Vagina (tissue), 2 donors: ENCODE measurements at places on chromosomes 4 and X.

DNA sequence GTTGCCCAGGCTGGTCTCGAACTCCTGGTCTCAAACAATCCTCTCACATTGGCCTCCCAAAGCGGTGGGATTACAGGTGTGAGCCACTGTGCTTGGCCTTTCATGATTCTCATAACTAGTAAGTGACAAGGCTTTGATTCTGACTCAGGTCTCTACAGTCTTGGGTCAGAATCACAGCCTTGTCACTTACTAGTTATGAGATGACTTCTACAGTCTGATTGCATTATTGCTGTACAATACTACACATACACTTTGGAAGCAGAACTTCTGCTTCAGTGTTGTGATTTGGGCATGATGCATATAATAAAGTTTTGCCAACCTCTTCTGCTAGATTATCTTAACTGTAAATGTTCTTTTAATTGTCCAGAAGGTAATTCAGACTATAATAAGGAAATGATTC is 123.3 kb downstream of the KDM6A start:
- DNase-seq: no peak

DNA sequence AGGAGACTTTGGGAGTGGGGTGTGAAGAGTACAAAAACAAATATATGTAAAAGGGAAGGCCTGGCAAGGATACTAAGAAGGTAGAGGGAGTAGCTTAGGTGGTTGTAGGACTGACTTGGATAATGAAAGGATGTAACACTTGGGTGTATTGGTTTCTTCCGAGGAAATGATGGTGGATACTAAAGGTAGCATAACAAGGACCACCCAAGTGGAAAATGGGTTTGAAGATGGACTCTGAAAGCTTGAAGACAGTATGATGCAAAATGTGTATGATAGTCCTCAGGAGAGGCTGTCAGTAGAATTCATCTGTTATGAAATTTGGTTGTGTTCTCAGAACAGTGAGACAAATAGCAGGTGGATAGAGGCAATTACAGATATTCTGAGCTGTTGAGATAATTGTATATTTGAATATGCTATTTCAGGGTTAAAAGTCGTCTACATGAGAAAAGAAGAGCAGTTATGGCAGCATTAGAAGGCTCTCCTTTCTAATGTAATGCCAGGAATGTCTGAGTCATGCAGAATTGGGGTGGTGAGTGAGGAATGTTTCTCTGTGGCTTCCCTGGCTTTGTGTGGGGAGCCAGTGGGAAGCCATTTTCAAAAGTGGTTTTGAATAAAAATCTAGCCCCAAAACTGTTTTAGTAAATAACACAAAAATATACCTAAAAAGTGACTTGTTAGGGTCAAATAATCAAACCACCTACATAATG is 75.6 kb downstream of the FHIP1A start:
- DNase-seq: no peak

DNA sequence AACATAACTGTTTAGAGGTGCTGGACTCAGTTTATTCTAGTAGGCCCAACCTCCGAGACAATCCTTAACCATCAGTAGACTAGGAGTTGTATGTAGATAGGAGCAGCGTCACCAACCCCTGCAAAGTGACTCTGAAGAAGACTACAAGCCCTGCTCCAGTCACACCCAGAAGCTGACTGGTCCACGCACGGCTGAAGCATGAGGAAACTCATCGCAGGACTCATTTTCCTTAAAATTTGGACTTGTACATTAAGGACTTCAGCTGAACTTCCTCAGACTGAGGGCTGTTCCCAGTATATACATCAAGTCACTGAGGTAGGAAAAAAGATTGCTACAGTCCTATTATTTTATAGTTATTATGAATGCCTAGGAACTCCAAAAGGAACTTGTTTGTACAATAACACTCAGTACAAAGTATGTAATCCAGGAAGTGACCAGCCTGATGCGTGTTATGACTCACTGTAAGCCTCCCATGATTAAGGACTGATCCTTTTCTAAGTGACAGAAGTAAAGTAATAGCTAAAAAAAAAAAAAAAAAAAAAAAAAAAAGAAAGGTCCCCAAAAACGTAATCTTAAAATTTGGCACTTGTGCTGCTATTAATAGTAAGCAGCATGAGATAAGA is 41.6 kb upstream of the UGT2B7 start:
- DNase-seq: no peak

DNA sequence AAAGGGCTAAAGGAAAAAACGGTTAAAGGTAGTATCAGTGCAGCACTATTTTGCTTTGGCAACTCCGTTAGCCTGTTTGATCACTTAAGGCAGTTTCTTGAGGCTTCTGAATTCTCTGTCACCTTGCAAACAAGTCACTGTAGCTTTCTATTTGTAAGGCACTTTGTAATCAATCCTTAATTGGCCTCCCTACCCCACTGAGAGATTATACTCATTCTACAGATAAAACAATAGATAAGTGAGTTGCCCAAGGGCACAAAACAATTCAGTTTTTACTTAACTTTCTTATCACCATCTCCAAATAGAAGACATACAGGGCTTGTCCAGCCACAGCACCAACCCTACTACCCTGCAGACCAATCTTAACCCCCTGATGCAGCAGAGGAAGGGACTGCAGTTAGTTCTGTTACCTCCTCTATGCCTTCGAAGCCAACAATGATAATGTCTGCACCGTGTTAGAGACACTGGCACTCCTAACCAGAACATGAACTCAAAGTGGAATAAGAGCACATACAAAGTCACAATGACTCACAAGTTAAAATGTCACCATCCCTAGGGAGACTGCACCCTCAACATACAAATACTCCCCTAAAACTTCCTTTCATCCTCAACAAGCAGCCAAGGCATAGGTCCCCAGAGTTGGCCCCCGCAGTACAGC is 1.7 kb downstream of the TMEM185A start:
- DNase-seq: no peak

DNA sequence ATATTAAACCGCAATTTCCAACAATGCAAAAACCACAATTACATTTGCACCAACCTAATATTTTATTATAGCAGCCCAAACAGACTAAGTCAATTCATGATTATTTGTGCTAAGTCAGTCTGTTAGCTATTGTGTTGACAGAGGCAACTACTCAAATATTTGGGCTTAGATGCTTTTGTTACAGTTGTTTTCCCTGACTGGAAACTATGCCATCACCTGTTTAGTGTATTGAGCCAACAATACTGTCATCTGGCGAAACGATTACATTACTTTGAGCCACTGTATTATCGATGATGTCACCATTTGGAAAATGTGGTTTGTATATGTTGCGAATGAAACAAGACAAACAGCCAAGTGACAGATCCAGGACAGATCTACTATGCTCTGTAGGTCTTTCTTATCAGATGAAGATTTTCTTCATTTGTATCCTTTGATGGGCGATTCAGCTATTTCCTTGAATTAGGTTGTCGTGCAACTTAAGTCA is 38.7 kb upstream of the INTS6L start:
- DNase-seq: no peak

- no peak for DNase-seq
These were observed 31.3 kb upstream of the CHM start for GRCh38 chrX:86078650-86079049.

DNA sequence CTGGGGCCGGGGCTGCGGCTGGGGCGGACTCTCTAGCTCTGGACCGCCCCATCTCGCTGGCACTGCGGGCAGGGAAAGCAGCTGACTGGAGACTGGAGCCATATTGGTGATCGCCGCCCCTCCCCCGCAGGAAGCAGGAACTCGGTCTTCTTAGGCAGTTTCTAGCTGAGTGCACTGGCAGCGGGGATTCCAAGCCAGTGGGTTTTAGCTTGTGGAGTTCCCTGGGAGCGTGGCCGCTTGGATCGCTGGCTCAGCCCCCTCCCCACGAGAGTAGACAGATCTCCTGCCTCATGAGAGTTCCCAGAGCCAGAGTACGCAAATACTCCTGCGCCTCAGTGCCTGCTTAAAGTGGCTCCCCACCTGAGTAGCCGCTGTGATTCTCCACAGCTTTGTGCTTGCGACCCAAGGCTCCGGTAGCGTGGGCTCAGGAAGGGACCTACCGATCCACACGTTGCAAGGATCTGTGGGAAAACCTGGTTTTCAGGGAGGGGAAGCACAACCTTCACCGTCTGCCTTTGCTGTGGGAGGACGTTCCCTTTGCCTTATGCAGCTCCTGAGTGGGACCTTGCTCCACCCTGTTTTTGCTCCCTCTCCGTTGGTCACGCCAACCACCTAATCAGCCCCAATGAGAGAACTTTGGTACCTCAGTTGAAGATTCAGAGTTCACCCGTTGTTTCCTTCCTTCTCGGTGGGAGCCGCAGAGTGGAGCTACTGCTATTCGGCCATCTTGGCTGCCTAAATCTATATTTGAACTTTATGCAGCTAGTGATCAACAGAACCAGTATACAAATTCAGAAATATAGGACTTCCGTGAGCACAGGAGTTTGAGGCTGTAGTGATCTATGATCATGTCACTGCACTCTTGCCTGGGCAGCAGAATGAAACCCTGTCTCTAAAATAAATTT is 803.9 kb upstream of the PCDH10 start:
- DNase-seq: no peak

GRCh38 chr4:102334624-102335023 is 10.7 kb downstream of the SLC39A8 start:
- no peak for DNase-seq

GRCh38 chr4:139889264-139889663 is 223.6 kb downstream of the MGST2 start:
- no peak for DNase-seq
